ENCODE measurements at places on chromosomes 3 and 15.

GRCh38 chr3:183472155-183472554, 43.7 kb upstream of the MCF2L2 start:
- DNase-seq: no peak

GRCh38 chr3:138899351-138899991, 47.5 kb downstream of the FOXL2 start:
- peak; percentile 5 for DNase-seq

- no peak for DNase-seq
These were observed 600.3 kb upstream of the TGFBR2 start for GRCh38 chr3:30006111-30006510.

DNA sequence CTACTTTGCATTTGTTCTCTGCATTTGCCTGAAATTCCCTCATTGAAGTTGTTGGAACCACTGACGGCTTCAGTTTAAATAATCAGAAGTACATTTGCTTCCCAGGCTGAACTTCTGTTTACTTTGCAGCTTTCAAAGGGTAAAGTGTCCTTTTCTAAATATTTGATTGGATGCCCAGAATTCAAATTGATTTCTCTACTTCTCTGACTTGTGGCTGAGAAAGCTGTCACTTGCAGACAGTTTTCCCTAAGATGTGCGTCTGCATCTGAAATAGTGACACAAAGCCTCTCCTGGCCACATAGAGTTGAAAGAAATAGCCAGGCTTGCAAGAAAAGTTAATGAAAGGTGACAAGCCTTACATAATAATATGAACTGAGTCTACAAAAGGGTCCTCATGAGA, 299.6 kb downstream of the THSD4 start:
- DNase-seq: no peak

- DNase-seq: no peak
These were observed at the start of gene STAB1 for GRCh38 chr3:52494886-52495495. TSS of gene STAB1 (plus strand) at chr3:52495338. CDS start at chr3:52495414, 76 bp downstream.

- no peak for DNase-seq
These were observed 196.3 kb downstream of the MEIS2 start for GRCh38 chr15:36903922-36904556.

GRCh38 chr3:56795829-56796185, 5.9 kb downstream of the ARHGEF3 start:
- DNase-seq: no peak

DNA sequence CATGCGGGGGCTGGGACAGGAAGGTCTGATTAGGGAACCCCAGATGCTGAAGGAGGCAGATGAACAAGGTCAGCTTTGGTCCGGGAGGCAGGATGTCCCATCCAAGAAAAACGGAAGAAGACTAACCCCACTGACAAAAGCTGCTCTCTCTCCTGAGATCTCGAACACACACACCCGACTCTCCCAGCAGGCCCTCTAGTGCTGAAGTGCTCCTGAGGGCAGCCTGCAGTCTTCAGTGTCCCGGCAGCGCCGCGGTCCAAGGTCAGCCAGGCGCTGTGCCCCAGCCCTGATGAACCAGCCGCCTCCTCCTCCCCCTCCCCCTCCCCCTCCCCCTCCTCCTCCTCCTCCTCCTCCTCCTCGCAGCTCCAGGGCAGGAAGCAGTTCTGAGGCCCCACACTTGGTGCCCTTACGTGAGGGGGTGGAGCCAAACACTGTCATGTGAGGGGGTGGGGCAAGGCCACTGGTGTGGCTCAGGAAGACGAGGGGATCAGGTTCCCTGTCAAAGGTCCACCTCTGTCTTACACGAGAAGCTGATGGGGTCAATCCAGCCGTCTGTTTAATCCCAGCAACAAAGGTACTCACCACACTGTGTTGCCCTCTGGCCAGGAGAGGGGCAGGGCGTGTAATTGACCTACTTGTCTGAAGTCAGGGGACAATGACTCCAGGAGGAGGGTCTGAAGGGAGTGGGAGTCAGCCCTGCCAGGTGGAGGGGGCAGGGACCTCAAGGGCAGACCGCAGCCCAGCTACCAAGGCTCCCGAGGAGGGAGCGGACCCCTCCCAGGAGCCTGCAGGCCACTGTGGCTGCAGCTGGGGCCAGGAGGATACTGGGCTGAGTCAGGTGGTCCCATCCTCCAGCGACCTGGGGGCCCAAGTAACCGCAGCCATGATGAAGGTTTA, 34.3 kb downstream of the PRR23E start:
- DNase-seq: no peak

DNA sequence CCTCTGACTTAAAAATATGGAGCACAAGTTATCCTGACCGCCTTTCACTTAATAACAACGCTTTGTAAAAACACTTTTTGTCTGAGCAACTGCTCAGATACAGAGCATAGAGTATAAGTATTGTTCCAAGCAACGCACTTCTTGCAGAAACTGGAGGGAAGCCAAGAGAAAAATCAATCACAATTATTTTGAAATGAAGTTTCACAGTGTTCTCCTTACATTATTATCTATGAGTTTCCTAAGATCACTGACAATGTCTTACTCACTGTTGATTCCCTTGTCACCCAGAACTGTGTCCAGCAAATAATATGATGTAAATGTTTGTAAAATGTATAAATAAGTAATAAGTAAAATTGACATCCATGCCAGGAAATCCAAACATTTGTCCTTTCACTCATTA, 184.6 kb upstream of the GPR149 start:
- DNase-seq: no peak

DNA sequence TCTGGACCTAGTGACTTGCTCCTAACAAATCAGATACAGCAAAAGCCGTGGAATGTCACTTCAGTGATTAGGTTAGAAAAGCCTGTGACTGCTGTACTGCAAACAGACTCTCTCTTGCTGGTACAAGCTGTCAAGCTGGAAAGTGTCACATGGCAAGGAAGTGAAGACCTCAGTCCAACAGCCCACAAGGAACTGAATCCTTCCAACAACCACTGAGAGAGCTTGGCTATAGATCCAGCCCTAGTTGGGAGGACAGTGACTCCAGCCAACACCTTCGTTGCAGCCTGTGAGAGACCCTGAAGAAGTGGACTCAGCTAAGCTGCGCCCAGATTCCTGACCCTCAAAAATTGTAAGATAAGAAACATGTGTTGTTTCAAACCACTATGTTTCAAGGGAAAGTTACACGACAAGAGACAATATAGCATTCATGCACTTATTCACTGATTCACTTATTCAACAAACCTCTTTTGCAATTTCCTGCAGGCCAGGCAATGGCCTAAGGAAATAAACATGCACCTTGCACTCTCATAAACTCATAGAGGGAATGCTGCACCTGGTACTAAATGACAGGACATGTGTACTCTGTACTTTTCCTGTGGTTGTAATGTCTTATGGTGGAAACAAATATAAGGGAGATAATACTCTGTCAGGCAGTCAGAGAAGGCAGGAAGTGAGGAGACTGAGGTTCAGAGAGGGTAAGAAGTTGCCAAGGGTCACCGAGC, 142.9 kb downstream of the CADPS start:
- no peak for DNase-seq

DNA sequence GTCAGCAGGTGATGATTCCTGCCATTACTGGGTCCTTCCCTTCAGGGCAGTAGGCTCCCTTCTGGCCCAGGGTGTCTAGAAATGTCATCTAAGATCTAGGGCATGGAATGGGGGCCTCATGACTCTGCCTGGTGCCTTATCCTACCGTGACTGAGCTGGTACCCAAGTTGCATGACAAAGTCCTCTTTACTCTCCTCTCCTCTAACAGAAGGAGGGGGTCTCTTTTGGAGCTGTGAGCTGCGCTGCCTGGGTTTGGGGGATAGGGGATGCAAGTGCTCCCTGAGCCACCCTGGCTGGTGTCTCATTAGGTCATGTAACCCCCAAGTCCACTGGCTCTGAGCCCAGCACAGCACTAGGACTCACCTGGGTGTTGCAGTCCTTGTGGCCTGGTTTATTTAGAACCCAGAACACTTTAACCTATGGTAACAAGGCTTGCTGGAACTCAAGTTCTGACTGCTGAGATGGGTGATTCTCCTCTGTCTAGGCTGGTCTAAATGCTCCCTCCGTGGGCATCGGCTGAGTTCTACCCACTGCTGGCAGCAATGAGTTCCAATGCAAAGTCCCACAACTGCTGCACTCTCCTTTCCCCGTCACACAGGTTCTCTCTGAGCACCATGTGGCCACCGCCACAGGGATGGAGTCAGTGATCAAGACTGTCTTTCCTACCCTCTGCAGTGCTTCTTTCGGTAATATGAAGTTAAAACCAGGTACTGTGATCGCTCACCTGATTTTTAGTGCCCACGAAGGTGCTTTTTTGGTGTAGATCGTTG, 34.0 kb downstream of the XXYLT1 start:
- no peak for DNase-seq

All from kidney glomerular epithelial cell (primary cell).